RKO (cell line): ENCODE measurements at places on chromosomes 1 and 21.

- peak; percentile 12 for DNase-seq
Measured at GRCh38 chr1:210709701-210710100, 381.0 kb downstream of the HHAT start.

- no peak for DNase-seq
Measured at GRCh38 chr1:87197156-87197555, 131.5 kb upstream of the LMO4 start.

DNA sequence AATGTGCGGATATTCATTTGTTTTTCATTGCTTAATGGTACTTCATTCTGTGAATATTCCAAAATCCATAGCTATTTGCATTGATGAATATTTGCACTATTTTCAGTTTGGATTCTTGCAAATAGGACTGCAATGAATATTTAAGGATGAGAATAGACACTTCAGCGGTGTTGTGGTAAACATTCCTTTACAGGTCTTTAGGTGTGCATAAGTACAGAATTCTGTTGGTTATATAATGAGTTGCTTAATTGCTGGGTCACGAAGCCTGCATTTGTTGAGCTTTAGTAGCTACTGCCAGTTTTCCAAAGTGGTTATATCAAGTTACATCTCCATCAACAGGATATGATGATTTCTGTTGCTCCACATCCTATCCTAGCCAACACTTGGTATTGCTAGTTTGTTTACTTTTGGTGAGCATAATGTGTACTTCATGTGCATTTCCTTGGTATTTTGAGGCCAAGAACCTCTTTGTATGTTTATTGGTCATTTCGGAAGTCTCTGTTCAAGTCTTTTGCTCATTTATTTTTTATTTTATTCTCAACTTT lies 64.2 kb upstream of the CYYR1 start:
- no peak for DNase-seq

- no peak for DNase-seq
Measured at GRCh38 chr1:178941849-178942248, 71.0 kb upstream of the ANGPTL1 start.
